Stimulated activated CD8-positive, alpha-beta memory T cell treated with anti-CD3 and anti-CD28 coated beads, Interleukin-2, amount 100 ng/mL, for 1 hour (primary cell): ENCODE measurements at places on chromosomes 13 and 19.
A peak's percentile ranks its signal among the peaks of the same experiment; 100 is the strongest.

DNA sequence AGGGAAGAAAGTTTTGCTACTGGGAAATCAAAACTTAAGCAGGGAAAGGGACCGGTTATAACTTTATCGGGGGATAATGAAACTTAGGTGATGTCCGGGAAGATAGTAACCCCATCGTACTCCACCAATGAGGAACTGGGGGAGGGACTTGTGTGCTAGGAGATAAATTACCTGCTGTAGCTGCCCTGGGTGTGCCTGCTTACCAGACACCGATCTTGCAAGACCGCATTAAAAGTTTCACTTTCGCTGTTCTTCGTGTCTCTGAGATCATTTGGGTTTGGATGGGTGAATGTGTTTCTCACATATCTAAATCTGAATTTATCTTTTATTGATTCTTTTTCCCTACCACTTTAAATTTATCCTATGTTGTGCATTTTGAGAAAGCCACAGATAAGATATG, 381.4 kb downstream of the SLITRK6 start:
- no peak for DNase-seq

- no peak for DNase-seq
These were observed 166.6 kb downstream of the NDFIP2 start for GRCh38 chr13:79647533-79647932.

DNA sequence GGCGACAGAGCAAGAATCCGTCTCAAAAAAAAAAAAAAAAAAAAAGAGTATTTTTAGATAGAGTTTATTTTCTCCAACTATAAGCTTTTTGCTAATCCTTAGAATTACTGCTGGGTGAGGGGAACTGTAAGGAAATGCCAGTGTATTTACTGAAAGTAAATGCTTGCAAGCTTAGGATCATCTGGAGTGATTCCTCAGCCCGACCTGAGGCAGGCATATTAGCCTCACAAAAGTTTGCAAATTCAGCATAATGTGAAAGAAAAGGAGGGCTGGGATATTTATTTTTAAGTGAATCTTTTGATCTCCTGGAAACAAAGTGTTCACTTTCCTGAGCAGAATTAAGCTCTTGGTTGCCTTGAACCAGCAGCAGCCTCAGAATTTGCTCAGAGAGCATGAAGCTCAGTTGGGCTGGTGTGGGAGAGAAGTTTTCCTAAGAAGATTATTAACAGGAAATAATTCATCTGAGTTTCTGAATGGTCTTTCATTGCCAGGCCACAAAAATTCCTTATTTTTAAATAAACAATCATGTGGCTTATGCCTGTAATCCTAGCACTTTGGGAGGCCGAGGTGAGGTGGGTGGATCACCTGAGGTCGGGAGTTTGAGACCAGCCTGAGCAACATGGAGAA, 24.7 kb upstream of the SPATA13 start:
- no peak for DNase-seq

DNA sequence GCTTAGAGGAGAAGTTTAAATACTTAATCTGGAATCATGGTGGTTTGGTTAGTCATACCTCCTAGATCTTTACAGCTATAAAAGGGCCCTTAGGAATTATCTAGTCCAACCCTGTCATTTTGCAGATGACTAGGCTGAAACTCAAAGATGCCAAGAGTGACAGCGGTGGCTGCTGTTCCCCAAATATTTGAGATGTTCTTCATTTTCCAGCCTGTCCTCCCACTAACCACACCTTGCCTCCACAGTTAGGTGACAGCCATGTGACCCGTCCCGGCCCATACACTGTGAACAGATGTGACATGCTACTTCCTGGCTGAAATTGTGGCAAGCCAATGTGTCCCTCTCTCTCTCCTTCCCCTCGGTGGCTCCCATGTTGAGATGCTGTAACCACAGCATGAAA, 225.5 kb upstream of the IPO5 start:
- DNase-seq, result no peak

- DNase-seq, result peak; percentile 17
These were observed 26.5 kb upstream of the LSM14A start for GRCh38 chr19:34145741-34146202.

- peak; percentile 36 for DNase-seq
These were observed 9.8 kb upstream of the USPL1 start for GRCh38 chr13:30607908-30608307.

DNA sequence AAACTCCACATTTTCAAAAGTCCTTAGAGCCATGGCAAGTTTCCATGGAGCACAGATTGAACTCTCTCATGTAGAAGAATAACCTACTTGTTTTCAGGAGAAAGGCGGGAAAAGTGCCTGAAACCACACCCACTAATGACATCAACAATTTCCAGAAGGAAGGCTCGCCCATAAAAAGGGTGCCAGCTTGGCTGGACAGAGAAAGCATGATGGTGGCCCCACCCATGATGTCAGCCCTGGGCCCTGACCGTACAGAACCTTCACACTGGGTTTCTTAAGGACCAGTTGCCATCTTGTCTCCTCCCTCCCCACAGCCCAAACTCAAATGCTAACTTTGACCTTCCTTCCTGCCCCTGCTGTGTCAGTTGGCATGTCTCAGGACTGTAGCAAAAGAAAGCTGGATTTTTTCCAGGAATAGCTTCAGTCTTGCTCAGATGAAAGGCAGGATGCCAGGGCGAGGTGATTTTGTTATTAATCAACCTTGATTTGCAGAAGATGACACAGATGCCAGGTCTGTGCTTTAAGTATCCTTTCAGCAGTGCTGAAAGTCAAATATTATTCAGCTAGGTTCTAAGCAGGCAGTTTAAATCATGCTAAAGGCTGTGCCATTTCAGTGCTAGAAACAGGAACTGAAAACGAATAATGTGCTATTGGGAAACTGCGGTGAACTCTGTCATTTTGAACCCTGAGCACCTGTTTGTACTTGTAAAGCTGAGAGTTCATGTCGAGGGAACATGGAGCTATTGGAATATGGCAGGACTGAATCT, 89.5 kb upstream of the RFC3 start:
- DNase-seq, result no peak

DNA sequence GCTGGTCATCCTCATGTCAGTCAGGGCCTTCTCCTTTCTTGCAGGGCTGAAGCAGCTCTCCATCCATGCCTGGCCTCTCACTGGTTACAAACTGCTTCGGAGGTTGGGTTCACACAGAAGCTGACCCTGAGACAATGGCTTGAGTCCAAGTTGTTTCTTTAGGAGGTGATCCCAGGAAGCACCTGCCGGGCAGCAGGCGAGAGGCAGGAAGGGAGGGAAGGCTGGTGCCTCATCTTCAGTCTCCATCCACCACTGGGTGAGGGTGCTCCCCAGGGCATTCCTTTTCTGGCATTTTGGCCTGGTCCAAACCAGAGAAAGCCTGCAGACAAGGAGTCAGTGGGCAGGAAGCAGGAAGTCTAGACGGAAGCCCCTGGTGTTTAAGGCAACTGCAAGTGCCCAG, 17.6 kb upstream of the SPATA13 start:
- no peak for DNase-seq

DNA sequence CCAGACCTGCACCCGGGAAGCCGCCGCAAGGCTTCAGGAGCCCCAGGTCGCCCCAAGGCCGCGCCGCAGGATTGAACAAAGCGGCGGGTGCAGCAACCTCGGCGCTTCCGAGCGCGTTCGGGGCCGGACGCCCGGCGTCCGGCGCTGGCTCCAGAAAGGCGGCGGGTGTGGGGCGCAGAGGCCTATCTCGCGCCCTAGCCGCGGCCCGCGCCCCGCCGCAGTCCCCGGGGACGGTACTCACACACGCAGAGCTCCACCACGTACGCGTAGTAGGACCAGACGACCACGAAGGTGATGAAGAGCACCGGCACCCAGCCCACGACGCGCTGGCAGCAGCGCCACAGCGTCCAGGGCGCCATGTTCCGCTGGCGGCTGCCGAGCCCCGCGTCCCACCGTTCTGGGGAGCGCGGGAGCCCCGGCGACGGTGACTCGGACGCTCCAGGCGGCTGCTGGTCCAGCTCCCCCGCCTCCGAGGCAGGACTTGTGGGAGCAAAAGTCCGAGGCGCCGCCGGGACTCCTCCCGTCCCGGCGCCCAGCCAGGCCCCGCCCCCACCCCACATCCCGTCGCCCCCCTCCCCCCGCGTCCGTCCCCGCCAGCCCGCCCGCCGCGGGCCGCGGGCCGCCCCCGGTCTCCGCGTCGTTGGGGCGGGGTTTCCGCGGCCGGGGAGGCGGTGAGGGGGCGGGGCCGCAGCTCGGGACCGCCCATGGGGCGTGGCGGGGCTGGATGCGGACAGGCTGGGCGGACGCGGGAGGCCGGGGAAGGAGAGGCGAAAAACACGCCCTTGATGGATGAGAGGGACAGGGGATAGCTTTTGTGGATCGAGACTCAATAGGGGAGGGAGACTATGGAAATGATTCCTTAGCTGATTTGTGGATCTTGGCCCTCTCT, at the start of gene ZDHHC20:
Gene ZDHHC20, minus strand, starts transcription at position 491 of the 889 bp plus-strand sequence. Its CDS starts 132 bp downstream, at position 359.
- DNase-seq, result peak; percentile 86

GRCh38 chr13:86476656-86477055, 677.4 kb upstream of the SLITRK6 start:
- no peak for DNase-seq

- no peak for DNase-seq
These were observed 2.4 kb downstream of the GADD45B start for GRCh38 chr19:2478278-2478755.

DNA sequence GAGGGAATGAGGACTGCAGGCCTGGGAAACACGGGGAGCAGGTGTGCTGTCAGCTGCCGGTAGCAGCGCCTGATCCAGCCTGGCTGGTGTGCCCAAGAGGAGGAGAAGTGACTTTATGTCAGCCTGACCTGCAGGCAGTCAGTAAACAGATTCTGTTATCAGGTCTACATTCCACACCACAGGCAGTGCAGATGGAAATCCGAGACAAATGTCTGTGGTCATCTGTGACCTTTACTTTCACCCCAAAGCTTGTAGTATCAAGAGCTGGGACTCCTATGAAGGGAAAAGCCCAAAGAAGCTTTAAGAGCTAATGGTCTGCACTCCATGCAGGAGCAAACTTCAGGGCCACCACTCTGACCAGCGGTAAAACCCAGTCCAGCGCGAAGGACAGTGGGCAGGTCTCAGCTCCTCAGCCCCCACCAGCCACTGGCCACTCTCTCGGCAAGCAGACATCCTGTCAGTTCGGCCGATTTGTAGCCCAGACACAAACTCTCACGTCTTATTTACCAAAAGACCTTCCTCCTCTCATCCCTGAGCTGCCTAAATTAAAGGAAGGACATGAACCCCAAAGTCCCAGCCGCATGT, 7.7 kb downstream of the EPS15L1 start:
- DNase-seq, result no peak

GRCh38 chr19:4559569-4559968, at the start of gene SEMA6B:
Gene SEMA6B, minus strand, starts transcription at chr19:4559684. Its CDS starts 1,227 bp downstream, at chr19:4558457.
- no peak for DNase-seq

GRCh38 chr19:4981681-4981958, 12.7 kb downstream of the KDM4B start:
- no peak for DNase-seq

DNA sequence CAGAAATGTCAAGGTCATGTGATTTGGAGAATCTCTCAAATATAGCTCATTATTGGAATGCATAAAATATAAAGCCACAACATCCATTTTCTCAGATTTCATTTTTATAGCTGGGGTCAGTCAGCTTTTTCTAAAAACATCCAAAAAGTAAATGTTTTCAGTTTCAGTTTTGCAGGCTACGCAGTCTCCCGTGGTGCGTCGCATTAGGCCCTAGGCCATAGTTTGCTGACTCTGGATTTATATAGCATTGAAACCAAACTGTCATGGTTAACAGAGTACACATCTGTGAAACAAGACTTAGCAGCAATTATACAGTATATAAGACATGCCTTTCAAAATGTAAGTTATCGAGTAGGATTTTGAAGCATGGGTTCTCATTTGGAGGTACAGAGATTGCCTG, 140.0 kb downstream of the IRS2 start:
- DNase-seq, result no peak

GRCh38 chr13:29934531-29935308, 84.3 kb upstream of the UBL3 start:
- DNase-seq, result no peak

- DNase-seq, result no peak
These were observed 459.3 kb upstream of the SLC10A2 start for GRCh38 chr13:103525530-103525929.

DNA sequence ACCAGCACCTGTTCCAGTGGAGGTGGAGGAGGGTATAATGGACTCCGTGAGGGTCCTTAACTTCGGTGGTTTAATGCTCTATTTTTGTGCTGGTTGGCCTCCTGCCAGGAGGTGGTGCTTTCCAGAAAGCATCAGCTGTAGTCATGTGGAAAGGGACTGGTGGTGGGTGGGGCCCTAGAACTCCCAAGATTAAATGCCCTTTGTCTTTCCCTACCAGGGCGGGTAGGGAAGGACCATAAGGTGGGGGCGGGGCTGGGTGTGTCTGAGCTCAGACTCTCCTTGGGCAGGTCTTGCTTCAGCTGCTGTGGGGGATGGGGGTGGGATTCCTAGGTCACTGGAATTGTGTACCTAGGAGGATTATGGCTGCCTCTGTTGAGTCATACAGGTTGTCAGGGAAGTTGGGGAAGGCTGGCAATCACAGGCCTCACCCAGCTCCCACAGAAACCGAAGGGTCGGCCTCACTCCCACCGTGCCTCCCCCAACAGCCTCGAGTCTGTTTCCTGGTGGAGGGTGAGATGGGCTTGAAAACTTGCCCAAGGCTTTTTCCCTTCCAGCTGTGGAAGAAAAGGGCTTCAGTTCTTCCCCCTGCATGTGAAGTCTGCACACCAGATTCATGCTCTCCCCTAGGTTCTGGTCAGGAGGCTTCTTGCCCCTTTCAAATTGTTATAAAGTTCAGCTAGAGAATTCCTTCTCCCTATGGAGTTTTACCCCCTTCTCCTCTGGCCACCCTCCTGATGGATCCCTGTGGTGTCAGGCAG, 60.3 kb upstream of the CLDN10 start:
- DNase-seq, result no peak

DNA sequence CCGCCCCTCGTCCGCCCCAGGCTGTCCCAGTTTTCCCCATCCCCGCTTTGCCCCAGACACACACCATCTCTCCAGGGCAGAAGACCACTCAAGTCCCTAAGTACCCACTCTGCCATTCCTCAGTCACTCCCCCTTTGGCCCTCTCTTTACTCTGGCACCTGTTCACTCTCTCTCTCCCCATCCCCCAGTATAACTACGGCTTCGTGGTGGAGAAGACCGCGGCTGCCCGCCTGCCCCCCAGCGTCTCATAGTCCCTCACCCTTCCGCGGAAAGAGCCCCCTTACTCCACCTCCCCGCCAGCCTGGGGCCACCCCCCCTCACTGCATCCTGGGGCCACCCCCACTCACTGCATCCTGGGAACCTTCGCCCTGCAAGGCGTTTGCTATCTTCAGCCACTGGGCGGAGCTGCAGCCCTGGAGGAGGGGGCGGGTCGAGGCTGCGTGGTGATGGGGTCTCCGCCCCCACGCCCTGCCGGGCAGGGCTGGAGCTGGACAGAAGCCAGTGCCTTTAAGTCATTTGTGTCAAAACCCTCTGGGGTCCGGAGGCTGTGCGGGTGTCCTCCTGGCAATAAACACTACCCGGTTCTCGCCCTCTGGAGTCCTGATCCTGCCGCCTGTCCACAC, 5.0 kb downstream of the MVB12A start:
- DNase-seq, result no peak

GRCh38 chr13:39836038-39836437, 180.6 kb downstream of the COG6 start:
- DNase-seq, result no peak

- DNase-seq, result no peak
These were observed 103.9 kb downstream of the HS6ST3 start for GRCh38 chr13:96193728-96194310.

- peak; percentile 72 for DNase-seq
These were observed 4.6 kb upstream of the SIGLEC10 start for GRCh38 chr19:51422053-51422448.
